Central memory CD8-positive, alpha-beta T cell (primary cell): ENCODE measurements at places on chromosomes 2 and 18.

DNA sequence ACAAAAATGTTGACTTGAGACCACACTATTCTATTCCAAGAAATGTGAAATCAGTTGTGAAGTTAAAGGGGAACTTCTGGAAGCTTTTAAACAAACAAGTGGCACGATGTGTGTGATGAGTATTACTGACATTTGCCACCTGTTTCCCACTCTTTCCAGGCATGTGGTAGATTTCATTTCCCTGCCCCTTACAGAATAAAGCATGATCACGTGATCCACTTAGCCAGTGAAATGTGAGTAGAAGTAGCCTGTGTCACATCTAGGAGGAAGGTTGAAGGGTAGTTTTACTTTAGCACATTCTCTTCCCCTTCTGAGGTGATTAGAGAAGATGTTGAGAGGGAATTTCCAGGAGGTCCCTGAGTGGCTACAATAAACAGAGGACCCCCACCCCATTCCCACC is 3.8 kb downstream of the COL4A4 start:
- no peak for DNase-seq

- no peak for DNase-seq
Measured at GRCh38 chr2:233668605-233669260, 3.0 kb upstream of the UGT1A9 start.

DNA sequence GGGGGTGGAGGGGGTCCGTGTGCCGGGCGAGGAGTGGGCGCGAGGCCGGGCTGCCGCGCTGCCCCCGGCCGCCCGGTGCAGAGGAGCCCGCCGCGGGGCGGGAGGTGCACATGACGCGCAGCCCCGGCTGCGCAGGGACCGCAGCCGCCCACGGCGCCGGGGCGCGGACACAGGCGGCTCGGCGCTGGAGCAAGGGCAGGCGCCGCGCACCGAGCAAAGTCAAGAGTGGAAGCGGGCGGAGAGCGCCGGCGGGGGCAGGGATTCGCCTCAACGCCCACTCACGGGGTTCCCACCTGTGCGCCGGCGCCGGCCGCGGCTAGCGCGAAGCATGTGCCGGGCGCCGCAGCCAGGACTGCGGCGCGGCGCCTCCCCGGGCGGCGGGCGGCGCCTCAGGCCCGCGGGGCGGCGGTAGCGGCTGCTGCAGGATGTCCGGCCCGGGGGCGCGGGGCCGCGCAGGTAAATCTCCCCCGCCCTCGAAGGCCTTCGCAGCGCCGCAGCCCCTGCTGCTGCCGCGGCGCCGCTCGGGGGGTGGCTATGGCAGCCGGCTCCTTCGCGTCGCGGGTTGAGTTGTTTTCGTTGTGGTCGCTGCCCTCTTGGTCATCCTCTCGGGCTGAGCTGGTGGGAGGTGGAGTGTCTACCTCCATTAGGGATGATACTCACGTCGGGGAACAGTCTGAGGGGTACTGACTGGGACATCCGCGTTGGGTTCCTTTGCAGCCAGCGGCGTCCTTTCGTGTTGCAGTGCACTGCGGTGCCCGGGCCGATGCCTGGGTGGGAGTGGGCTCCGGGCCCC is 216.3 kb upstream of the DTNA start:
- no peak for DNase-seq

- DNase-seq: no peak
Measured at GRCh38 chr2:70965506-70965905, 12.9 kb upstream of the ANKRD53 start.

GRCh38 chr2:84924173-84925106 is 19.0 kb downstream of the TMSB10 start:
- no peak for DNase-seq

DNA sequence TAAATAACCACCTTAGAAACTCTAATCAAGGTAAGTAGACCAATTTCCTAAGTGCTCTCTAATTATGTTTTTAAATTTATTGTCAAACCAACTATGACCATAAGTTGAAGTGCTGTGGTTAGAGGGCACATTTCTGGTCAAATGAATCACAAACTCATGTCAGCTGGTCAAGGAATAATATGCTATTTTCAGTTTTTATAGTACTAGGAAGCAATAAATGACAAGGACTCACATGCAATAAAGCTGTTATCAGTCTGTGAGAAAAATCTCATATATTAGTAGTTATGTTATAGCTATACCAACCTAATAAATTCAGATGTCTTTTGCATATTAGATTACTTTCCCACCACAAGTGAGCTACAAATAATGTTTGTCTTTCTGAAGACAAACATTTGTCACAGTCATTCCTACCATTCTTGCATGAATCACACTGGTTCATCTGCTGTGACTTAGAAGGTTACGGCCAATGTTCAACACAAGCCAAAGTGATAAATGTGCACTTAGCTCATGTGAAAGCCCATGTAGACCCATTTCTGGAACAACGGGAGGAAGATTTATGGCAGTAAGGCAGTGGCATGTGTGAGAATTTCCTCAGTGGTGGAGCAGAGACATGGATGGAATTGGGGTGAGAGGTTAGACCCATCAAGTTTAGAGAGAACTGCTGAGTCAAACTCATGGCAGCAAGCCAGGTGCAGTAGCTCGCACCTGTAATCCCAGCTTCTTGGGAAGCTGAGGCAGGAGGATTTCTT is 27.4 kb upstream of the CCNYL1 start:
- DNase-seq: no peak

- DNase-seq: no peak
Measured at GRCh38 chr18:6569813-6570212, 155.1 kb upstream of the L3MBTL4 start.

GRCh38 chr2:147224070-147224469 is 620.8 kb upstream of the ACVR2A start:
- no peak for DNase-seq

DNA sequence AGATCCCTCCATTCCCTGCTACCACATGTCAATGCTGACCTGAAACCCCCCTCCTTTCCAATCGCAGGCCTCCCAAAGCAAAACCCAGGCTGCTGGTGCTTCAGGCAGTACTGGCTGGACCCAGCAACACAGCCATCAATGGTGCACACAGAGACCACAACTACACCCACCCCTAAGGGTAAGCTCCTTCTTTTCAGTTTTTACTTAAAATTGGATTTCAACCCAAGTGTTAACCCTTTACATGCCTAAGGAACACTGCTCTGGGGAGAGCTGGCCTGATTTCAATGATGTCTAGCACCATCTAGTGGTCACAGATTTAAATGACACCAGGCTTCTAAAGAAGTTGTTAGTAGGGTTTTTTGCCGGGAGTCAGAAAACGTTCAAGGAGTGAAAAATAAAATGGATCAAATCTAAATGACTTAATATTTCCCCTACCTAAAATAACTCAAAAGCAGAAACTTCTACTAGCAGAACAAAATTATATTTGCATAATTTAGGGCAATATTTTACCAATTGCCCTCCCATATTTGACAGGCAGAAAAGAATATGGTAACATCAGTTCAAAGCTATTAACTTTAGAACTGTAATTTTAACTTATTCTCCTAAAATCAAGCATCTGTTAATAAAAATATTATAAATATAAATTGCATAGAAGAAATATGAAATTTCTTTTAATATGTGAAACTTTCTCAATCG is 24.6 kb downstream of the FECH start:
- DNase-seq: no peak

DNA sequence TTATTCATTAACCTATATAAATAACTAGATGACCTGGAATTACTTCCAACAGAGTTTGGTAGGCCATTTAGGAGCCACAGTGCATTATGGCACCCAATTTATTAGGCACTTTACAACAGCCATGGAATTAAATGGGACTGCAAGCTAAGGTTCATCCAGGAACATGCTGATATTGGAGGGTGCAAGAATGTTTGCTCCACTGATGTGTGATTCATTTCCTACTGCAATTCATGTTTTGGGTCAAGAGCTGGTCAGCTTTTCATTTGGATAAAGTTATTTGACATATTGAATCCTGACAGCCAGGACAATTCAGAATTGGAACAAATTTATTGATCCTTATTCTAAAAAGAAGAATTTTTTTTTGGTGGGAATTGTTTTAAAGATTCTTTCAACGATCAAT is 11.8 kb upstream of the LYPD1 start:
- DNase-seq: no peak

DNA sequence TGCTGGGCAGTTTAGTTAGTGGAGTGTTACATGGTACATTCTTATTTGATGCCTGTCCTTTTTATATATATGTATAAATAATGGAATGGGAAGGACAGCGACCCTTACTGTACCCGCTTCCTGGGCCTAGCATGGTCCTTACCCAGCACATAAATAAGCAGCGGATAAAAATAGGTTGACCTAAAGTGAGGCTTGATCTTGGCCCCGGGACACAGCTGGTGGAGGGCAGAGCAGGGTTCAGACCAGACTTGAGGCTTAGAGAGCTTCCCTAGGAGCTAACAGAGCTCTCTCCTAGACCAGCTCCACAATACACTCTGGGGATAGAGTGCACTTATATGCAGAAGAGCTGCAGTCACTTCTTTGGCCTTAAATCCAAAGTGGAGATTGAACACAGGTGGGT is 46.9 kb upstream of the RPL31 start:
- no peak for DNase-seq

GRCh38 chr18:47929681-47930198 is 719 bp downstream of the SMAD2 start:
- peak; percentile 15 for DNase-seq

DNA sequence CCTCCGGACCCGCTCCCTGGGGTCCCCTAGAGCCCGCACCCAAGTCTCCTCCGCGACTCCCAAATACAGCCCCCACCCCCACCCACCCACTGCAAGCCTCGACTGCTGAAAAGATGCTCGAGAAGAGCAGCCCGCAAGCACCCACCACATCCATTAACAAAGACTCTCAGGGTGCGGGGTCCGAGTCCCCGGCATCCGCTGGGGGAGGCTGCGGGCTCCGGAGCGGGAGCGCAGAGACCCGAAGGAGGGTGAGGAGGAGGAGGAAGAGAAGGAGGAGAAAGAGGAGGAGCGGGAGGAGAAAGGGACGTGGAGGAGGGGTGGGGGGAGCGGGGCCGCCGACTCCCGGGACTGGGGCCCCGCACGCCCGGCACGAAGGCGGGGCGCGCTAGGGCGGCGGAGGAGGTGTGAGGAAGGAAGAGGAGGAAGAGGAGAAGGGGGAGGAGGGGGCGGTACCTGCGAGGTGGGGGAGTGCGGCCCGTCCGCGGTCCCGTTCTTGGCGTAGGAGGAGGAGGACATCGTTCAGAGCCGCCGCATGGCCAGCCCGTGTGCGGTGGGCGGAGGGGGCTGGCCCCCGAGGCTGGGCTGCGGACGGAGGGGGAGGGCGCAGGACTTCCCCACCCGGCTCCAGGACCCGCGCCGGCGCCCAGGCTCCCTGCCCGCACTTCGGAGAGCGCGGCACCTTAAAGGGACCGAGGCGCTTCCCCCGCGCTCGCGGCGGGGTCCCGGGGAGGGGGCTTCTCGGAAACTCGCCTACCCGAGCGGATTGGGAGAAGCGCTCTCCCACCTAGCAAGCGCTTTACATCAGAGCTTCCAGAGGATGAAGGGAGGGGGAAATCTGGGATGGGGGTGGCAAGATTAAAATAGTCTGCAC is at the start of gene CACNB4:
CACNB4 (minus strand) TSS at position 549 of the 871 bp plus-strand sequence.
- no peak for DNase-seq

DNA sequence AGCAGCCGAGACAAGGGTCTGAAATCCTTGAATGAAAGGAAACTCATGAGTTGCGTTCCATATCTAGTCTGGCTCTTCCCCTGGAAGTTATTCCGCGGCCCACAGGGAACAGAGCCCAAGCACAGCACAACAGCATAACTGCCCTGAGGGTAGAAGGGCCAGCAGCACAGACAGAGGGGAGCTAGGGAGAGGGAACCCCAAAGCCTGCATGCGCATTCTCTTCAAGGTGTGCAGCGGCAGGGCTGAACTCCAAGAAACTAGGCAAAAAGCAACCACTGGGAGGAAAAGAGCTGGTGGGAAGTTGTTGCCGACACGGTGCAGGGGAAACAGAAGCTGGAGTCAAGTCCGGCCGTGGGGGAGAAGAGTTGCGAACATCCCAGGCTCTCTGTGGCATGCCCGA is 11.8 kb downstream of the GPR148 start:
- no peak for DNase-seq

DNA sequence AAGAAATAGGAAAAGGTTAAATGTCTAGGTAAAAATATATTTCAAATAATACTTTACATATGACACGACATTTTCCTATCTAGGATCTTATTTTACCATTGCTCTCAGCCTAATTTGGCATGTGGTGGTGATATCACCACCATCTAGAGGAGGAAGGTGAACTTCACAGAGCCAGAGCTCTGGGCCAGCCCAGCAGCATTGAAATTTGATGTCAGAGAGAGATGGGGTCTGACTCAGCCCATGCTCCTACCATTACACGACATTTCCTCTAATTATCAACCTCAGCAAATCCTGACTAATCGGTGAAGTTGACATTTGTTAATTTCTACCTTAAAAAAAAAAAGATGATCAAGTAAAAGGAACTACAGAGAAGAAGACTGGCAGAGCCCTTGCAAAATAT is 42.3 kb downstream of the LRRTM4 start:
- no peak for DNase-seq

GRCh38 chr2:177397481-177398289 is 5.1 kb downstream of the AGPS start:
- DNase-seq: no peak

DNA sequence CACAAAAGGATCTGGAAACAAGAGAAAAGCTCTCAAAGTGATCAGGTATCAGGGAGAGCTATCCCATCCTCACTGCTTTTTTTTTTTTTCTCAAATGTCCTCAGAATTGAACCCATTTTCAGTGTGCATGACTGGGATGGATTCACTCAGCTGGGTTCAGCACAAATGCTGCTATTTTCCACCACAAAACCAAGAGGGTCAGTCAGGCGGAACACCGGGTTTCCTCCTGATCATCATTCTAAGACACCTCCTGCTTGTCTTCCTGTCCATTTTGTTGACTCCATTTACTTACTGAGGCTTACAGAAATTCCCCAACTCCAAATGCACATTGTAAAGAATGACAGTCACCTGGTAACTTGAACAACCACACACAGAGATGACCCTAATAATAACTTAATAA is 39.9 kb downstream of the CYRIA start:
- DNase-seq: no peak

DNA sequence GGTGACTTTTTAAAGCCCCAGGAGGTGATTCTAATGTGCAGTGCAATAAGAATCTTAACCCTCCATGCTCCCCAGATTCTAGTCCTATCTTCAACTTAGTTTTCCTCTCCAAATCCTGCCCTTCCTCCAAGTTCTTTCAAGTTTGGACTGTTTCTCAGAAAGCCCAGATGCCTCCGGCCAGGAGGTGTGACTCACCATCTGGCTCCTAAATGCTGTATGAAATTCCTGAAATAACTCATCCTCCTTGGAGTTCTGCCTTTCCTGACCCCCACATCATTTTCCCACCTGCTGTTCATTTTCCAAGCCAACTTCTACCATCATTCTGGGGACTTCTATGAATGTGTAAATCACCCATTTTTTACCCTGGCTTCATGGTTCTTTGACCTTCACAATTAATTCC is 118.2 kb upstream of the NOL4 start:
- DNase-seq: no peak

DNA sequence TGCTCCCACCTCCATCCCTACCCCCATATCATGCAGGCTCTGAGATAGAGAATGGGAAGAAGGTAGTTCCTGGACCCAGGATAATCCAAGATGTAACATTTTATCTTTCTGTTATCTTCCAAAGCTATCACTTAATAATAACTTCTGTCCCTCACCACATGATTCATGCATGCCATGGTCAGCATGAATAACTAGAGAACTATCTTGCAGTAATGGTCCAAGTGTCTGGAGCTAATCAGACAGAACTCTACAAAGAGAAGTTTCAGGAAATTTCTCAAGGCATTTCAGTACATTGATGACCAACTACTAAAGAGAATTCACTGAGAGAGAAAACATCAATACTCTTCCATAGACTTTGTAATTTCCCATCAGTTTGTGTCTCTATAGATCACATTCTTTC is 1469.7 kb upstream of the PIK3C3 start:
- DNase-seq: no peak
